SIG-M5 (cell line): ENCODE measurements at places on chromosomes 5 and 9.

DNA sequence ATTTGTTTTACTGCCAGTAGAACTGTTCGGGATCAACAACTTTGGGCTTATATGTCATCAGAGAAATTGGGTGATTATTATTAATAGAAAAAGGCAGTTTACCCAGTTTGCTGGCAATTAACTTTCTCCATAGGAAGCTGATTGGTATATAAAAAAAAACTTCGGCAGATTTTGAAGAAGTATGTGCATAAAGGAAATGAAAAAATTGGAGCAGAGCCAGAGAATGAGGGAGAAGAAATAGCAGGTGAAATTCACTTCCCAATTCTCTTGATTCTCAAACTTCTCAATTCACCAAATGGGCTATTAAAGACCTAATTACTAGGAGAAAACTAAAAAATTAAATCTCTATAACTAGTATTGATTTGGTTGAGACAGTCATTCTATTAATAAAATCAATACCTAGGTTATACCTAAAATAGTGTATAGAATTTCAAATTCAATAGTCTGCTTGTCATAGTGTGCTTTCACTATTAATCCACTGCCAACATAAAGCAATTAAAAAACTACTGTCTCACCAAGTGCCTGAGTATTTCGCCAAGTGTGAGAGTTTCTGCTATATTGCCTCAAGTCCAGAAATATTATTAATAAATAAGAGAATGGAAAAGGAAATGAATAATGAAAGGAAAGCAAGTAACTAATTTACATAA is 47.5 kb downstream of the STX17 start:
- no peak for DNase-seq

DNA sequence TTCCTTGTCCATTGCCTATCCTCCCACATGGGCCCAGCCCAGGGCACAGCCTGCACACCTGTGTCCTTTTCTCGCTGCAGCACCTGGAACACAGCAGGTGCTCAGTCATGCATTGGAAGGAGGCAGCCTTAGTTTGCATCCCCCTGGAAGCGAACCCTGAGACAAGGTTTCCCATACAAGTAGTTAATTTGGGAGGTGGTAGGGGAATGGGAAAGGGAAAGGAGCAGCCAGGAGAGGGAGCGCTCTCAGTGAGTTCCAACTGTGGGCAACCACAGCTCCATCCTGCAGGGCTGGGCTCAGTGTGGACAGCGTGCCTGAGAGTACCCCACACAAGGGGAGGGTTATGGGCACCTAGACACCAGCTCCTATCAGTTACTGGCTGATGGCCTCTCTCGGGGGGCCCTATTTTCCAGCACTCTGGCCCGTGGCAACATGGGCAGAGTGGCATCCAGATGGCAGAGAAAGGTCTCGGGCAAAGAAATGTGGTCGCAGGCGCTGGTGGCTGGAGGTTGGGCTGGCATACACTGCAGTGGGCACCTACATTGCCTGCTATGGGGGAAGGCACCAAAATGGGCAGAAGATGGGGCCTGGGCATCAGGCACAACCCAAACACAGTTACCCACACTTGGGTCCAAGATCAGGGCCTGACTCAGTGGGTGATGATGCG is 50.1 kb downstream of the TSPAN17 start:
- no peak for DNase-seq

DNA sequence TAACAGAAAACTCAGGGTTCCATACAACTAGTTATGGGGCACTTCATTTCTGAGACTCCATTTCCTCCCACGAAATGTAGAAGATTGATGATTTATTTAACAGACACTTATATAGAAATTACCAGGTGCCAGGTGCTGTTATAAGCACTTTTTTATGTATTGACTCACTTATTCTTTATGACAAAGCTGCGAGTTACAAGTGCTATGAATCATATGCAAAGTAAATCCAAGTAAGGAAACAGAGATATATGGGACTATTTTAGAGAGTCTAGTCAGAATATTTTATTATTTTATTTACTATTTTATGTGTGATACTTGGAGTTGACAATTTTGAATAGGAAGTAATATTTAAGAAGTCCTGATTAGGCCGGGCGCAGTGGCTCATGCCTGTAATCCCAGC is 822.8 kb upstream of the C9orf72 start:
- no peak for DNase-seq

- DNase-seq: peak; percentile 28
Measured at GRCh38 chr5:132883261-132883834, 9.9 kb downstream of the LEAP2 start.

DNA sequence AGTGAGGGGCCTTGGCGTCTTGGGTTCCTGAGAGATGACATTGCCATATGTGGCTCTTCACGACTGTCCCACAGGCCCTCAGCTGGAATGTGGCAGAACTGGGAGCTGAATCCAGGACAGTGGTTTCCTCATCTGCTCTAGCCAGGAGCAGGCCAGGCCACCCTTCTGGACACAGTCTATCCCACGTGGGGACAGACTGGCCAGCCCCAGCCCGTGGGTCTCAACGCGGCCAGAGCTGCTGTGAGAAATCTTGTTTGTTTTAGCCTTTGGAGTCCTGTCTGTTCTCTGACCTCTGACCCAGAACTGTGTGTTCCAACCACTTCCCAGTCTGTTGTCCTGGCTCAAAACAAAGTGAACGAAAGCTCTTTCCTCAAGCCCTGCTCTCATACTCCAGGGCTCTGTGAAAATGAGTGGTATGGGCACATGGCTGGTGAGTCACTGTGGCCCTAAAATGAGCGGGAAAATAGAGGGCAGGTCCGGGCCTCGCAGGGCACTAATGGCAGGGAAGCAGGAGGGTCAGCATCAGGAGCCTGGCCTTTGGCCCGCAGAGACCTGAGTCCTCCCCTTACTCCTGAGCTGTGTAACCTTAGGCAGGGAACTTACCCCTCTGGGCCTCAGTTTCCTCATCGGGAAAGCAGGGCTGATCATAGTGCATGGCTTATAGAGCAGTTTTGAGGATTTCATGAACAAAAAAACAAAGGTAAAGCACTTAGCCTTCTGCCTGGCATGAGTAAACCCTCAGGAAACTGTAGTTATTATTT is 34.8 kb upstream of the GLRX start:
- no peak for DNase-seq

DNA sequence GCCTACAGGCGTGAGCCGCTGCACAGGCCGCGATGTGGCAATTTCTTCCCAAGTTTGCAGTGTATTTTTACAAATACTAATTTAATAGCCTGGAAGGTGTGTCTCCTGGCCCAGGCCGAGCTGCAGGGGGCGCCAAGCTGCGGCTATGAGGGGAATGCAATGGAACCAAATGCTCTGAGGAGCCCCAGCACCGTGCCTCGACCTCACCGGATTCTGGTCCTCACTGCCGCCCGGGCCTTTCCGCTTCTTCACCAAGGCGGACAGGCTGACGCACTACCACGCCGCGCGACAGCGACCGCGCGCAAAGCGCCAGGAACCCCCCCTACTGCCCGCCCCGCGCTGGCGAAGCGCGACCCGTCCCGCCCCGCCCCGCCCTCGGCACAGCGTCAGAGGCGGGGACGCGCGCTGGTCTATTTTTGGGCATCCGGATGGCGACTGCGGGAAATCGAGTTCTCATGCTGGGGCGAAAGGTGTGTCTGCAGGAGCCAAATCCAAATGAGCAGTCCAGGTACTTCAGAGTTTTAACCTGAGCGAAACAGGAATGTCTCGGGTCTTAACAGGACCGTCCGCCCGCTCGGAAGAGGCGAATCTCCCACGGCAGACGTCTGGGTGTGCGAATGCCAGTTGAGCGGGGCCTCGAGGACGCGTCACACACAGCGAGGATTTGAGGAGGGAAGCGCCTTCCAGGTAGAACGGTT is 31.7 kb upstream of the PRXL2C start:
- no peak for DNase-seq

DNA sequence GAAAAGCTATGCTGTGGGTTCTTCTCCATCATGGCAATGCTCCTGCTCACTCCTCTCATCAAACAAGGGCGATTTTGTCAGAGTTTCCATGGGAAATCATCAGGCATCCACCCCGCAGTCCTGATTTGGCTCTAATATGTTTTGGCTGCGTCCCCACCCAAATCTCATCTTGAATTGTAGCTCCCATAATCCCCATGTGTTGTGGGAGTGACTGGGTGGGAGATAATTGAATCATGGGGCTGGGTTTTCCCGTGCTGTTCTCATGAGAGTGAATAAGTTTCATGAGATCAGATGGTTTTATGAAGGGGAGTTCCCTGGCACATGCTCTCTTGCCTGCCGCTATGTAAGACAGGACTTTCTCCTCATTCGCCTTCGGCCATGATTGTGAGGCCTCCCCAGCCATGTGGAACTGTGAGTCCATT is 163.8 kb downstream of the GADD45G start:
- no peak for DNase-seq

- DNase-seq: no peak
Measured at GRCh38 chr5:61784341-61784740, 452.3 kb downstream of the ZSWIM6 start.

- DNase-seq: no peak
Measured at GRCh38 chr9:14302405-14302804, 11.5 kb downstream of the NFIB start.

GRCh38 chr5:107251151-107251550 is 419.6 kb downstream of the EFNA5 start:
- no peak for DNase-seq

GRCh38 chr5:114223866-114224265 is 138.0 kb upstream of the KCNN2 start:
- DNase-seq: no peak

GRCh38 chr5:95445995-95446394 is 54.8 kb downstream of the FAM81B start:
- DNase-seq: no peak

DNA sequence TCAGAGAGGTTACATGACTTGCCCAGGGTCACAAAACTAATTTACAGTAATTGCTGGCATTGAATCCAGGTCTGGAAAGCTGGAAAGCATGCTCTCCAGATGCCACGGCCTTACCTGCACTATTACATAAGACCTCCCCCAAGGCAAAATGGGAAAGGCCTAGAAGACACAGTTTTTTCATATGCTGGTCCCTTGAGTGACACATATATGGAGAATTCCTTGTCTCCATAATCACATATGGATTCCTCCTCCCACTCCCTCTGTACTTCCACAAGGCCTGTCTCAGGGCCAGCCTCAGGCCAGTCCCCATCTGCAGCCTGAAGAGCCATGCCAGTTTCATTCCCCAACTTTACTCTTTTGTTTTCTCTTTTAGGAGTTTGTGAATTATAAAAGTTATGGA is 28.6 kb upstream of the MEIKIN start:
- DNase-seq: no peak

- DNase-seq: no peak
Measured at GRCh38 chr5:21802869-21803490, 1050.2 kb downstream of the CDH12 start.

- DNase-seq: no peak
Measured at GRCh38 chr5:94571415-94571814, 47.0 kb downstream of the KIAA0825 start.
